ENCODE measurements at places on chromosomes 13 and 19.

DNA sequence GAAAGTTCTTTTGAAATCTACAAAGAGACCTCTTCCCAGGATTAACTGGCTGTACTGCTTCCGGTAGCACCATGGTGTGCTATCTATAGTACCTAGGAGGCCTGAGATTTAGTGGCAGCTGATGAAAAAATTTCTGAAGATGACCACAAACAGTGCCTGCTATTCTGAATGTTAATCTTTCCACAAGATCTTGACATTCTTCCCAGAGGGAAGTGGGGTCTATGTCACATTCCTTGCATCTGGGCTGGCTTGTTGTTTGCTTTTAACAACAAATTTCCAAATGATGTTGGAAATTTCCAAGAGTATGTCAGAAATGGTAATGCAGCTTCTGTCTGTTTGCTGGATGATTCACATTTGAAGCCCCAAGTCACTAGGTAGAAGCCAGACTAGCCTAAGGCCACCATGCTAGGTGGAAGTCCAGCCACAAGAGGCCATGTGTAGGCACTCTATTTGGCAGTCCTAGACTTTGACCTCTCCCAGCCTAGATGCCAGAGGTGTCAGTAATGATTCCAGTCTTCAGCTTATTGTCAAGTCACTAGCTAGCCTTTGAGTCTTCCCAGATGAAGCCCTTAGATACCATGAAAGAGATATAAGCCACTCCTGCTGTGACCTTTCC, 22.1 kb downstream of the SPART start:
- DNase-seq: no peak

- no peak for DNase-seq
Observed at GRCh38 chr19:47832723-47833122, 11.0 kb downstream of the CRX start.

DNA sequence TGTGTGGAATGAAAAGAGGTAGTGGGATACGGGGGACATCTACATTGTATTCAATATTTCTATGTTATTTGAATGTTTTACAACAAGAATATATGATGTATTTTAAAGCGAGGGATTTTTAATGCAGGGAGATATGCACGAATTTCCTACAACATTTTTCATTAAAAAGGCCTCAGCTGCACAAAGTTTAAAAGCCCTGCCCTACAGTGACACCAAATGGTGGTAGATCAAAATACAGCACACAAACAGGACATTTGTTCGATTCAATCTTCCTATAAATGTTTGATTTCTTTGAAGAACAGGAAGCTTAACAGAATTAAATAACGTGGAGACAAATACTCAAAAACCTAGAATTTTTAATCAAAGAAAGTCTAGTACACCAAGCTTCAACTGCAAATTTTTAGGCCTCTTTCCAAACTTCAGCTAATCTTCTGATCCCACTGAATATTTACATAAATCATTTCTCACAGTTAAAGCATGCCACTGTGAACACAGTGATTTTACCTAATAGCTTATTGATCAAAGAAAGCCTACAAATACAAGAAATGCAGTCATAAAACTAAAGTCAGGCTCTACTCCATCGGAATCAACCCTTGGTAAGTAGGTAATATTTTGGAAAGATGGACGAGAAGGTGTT, 257.2 kb downstream of the DIAPH3 start:
- peak; percentile 40 for DNase-seq

- no peak for DNase-seq
Observed at GRCh38 chr19:5595129-5595528, 27.4 kb upstream of the TINCR start.

- no peak for DNase-seq
Observed at GRCh38 chr19:13717194-13717643, 47.1 kb upstream of the MRI1 start.

DNA sequence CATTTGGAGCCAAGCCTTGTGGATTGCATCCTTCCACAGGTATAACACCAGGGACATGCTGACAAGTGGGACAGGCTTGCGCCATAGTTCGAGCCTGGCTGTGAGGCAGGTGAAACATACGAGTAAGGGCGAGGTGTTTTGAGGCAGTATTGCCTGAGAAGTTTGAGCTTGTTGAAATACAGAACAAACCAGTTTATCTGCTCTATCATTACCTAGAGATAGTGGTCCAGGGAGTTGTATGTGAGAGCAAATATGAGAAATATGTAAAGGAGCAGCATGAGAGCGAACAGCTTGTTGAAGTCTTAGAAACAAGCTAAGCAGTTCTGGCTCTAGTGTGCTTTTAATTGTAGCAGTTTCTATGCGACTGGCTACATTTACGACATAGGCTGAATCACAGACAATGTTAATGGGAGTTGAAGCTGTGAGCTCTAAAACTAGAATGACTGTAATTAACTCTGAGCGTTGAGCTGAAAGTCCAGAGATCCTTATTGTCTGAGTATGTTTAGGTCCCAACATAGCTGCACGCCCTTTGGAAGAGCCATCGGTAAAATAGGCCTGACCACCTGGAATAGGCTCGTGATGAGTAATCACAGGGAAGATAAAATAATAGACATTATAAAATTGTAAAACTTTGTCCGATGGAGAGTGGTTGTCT, 8.2 kb downstream of the ZNF439 start:
- peak; percentile 75 for DNase-seq

- no peak for DNase-seq
Observed at GRCh38 chr19:48216933-48217332, 38.8 kb downstream of the CARD8 start.

DNA sequence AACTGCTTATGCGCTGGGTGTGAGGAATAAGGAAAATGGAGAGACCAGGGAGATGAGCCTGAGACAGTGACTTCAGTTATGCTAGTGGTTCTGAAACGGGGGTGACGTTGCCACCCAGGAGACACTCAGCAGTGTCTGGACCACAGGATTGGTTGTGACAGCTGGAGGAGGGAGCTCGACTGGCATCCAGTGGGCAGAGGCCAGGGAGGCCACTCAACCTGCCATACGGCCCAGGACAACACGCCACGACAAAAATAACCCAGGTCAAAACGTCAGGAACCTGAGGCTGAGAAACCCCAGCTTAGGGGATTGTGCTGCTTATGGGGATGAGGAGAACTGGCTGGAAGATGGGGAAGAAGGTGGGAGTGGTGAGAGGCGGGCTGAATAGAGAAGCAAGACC, 10.4 kb downstream of the ZSCAN5A start:
- DNase-seq: no peak

DNA sequence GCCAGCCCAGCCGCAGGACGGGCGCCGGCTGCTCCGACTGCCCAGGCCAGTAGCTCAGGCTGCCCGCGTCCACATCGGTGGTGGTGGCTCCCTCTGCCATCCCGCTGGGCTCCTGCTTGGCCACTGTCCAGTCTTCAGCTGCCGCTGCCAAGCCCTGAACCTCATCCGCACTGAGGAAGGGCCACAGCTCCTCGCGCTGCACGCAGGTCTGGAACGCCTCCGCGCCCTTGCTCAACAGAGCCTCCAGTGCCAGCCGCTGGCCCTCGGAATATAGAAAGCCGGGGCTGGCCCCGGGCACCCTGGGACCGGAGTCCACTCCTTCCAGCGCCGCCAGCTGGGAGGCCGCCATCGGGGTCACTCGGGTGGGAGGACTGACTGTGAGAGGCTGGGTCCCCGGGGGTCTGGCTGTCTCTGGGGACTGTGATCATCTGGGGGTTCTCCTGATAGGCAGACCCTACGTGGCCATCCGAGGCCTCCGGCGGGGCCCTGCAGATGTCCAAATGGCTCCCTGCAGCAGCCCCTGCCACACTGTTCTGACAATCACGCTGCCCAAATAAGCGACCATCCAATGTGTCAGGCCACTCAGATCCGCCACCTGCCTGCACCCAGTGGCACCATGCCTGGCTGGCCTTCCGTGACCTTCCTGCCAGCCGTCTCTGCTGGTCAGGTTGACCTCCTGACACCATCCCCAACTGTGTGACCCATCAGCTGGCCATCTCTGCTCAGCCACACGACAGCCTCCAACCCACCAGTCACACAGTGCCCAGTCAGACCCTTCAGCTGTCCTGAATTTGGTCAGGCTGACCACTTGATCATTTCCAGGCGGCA, 1.6 kb downstream of the FAM83E start:
- no peak for DNase-seq

DNA sequence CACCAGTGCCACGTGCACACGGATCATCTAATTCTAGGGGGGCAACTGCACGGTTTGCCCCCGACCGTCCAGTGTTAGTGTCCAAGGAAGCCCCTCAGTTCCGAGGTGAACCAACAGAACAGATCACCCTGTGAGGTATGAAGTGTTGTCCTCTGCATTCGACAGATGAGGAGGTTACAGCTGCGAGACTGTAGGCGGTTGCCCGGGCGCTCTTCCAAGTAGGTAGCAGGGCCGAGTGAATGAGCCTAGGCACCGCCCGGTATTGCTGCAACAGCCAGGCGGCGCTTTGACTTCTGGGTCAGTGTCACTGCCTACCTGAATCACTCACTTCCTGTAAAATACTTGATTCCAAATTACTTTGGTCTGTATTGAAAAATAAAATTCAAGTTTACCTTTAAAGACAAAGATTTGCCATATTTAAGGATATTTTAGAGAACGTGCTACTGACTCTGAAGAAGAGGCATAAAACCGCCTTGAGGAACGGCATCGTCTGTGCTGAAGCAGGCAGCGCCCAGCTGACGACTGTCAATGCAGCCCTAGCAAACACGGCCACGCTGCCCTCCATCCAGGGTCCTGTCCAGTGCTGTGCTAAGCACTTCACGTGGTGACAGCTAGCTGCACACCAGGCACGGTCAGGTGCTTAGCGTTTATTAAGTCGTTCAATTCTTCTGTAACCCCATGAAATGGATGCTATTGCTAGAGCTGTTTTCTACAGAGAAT, 19.3 kb upstream of the RASA3 start:
- peak; percentile 94 for DNase-seq

GRCh38 chr19:7522923-7523667, 671 bp downstream of the MCOLN1 start:
- DNase-seq: peak; percentile 20

DNA sequence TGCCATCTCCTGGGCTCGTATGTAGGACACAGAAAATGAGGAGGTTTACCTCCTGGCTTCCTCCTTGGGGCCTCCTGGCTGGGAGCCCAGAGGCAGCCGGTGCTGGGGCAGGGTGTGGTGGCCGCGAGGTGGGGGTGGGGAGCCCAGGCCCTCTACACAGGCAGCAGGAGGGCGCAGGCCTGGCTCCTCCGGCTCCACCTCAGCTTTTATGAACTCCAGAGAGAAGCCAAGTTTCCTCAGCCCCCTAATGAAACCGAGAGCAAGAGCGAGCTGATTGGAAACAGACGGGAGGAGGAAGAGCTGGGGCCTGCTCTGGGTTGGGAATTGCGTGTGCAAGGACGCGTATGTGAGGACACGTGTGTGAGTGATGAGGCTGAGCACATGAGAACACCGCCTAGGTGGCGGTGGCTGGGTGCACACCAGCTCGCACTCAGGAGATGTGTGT, 23.1 kb downstream of the LYL1 start:
- DNase-seq: no peak

GRCh38 chr13:94494026-94494425, 14.5 kb upstream of the DCT start:
- DNase-seq: no peak

GRCh38 chr13:28401303-28402056, 93.4 kb downstream of the FLT1 start:
- no peak for DNase-seq

DNA sequence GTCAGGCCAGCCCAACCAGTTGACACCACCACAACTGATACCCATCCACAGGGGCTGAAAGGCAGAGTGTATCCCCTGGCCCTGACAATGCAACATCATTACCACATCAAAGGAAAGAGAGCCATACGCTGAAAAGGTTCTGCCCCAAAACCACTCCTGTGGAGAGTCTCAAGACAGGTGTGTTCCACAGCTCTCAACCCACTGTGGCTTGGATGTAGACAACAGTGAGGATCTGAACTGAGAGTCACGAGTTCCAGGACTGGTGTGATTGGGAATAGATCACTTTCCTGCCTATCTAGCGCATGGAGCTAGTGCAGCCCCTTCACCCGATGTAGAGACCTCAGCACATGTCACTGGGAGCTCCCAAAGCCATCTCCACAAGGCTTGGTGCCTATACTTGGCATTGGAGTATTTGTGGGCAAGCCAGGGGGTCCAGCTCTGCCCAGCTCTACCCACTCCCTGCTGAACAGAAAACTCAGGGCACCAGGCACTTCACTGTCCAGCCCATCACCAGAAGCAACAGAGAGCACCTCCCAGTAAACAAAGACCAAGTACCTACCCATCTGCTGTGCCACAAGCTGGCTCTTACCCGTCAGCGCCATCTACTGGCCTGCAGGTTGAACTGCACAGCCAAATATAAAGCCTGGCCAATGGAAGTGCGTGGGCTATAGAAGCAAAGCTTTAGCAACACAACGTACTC, 579.5 kb downstream of the UQCRFS1 start:
- peak; percentile 33 for DNase-seq

DNA sequence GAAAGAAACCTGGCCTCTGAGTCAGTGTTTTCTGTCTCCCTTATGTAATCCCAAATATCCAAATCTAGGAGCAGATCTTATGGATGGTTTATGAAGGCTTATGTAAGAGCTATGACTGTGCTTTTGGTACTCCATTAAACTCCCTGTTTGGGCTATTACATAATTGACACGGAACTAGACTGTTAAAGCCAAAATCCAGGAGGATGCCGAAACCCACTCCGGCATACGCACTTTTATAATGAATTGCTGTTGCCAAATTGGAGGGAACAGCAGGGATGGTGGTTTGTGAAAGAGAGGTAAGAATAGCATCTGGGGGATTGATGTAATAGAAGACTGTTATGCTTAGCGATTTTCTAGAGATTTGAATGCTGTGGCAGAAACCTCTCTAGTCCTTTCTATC, 2.0 kb downstream of the MTUS2 start:
- DNase-seq: no peak

All from epithelial cell of esophagus (primary cell).